CD8-positive, alpha-beta memory T cell (primary cell): ENCODE measurements at places on chromosomes 5 and 9.

GRCh38 chr9:69207503-69207902, 33.4 kb downstream of the TJP2 start:
- no peak for DNase-seq

GRCh38 chr5:14671414-14671813, 6.9 kb downstream of the OTULIN start:
- DNase-seq = no peak

DNA sequence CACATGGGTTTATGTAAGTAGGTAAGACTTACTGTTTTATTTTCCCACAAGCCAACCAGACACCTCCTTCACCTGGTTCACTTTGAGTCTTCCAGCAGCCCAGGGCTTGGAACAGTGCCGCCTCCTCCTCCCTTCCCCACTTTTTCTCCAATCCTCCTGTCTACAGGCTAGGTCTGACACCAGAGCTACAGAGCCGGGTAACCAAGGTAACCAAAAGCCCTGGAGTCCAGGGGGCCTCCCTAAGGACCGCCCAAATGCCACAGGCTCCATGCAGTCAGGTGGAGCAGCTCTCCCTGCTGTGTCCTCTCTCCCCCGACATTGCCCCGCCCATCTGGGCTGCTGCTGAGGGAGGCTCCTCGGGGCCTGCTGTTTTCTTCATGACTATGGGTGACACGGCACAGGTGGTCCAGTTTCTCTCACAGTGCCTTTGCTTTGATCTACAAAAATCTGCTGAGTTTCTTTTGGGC, 138.0 kb upstream of the EFNA5 start:
- DNase-seq = no peak

DNA sequence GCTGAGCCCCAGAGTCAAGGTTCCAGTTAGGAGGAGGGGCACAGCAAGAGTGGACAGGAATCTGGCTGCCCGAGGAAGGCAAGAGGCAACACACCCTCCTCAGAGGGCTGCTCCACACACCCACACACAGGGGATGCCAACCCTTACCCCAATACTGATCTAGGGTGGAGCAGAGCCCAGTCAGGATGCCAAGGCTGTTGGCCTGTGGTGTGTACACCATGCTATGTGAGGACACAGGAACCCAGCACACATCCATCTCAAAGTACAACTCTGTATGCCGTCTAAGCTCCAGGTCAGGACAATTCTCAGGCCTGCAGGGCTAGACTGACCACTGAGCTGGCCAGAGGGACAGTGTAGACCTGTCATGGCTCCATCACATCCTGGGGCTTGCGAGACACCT, 2.6 kb downstream of the SEPTIN8 start:
- no peak for DNase-seq

- no peak for DNase-seq
These were observed 2396.8 kb upstream of the C9orf72 start for GRCh38 chr9:29969856-29970647.

GRCh38 chr9:122370869-122371755, at the start of gene PTGS1:
Gene PTGS1 (plus strand): TSS chr9:122371024. CDS start chr9:122371085, 61 bp downstream.
- DNase-seq = no peak

GRCh38 chr5:106862450-106863193, 808.1 kb downstream of the EFNA5 start:
- no peak for DNase-seq

DNA sequence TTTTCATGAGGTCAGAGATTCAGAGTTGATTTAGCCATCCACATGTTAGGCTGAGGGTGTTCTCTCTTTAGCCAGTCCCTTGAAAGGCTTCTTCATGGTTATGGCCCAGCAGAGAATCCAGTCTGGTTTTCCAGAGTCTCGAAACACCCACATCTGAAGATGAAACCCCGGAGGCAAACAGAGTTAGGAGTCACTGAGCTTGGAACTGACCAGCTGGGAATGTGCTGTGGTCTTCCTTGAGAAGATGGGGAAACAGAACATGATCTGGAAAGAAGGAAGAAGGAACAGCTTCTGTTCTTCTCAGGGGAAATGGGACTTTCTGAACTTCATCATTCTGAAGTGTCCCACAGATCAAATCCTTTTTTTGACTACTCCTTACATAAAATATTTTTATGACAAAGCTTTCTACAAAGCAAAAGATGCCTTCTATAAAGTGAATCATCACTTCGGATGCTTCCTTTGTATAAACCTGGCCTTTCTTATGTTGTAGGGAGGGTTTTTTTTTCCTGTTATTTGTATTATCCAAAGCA, 45.4 kb downstream of the ZNF618 start:
- no peak for DNase-seq

- no peak for DNase-seq
These were observed 5.8 kb downstream of the ITK start for GRCh38 chr5:157186309-157187045.

GRCh38 chr5:109413458-109413857, 3.7 kb upstream of the PJA2 start:
- no peak for DNase-seq

GRCh38 chr5:1983919-1984695, 101.4 kb upstream of the IRX4 start:
- DNase-seq = no peak

DNA sequence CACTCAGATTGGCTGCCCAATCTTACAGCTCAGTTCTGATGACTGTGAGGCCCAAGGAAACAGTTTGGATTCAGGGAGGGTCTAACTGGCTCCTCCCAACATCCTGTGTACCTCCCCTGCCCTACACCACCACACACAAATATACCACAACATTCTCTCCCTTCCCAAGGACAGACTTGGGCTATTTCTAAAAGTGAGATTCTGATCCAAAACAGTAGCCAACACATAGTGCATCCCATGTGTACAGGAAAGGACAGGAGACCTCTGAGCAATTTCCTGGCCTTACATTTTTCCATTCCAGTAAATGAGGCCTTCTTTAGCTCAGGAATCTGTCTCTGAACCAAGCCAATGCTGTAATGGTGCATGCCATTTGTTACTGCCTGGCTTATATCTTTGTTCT, 20.8 kb downstream of the ZNF366 start:
- no peak for DNase-seq

DNA sequence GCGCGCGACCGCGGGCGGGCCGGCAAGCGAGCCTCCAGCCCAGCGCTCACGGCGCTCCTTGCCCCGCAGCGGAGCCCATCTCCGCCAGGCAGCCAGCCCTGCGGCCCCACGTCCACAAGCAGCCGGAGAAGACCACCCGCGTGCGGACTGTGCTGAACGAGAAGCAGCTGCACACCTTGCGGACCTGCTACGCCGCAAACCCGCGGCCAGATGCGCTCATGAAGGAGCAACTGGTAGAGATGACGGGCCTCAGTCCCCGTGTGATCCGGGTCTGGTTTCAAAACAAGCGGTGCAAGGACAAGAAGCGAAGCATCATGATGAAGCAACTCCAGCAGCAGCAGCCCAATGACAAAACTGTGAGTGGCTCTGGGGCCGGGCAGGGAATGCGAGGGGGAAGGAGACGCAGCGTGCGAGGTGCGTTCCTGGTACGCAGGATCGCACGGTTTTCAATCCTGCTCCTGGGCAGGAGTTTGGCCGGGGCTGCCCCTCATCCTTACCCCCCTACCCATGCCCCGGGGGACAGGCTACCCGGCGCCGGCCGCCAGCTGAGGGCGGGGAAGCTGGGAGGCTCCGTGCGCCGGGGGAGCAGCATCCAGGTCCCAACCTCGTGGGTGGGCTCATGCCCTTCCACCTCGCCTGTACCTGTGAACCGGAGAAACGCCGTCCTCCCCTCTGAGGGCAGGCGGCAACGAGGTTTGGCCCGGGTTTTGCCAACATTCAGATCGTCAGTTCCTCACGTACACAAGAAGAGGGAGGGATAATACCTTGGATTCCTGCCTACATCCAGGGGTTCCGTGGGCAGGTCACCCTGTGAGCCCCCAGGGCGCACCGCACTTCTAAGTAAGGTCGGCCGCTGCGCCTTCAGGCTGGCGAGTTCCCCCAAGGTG, 6.6 kb downstream of the ISL1 start:
- no peak for DNase-seq

GRCh38 chr5:179914032-179914755, 6.5 kb upstream of the TBC1D9B start:
- DNase-seq = no peak

DNA sequence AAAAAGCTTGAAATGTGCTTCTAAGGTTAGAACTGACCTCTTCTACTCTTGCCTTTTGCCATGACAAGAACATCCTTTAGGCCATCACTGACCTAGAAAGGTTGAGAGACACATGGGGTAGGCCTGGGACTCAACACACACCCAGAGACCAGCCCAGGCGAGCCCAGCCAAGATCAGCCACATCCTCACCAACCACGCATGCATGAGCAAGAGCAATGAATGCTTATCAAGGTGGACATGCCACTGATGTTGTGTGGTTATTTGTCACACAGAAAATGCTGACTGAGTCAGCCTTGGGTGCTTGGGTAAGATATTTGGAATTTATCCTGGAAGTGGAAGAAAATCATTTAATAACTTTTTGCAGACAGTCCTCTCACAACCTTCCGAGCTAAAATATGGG, 39.4 kb downstream of the SMIM23 start:
- no peak for DNase-seq

- DNase-seq = no peak
These were observed 30.6 kb downstream of the HTR4 start for GRCh38 chr5:148623741-148624140.

GRCh38 chr9:115198001-115198400, 80.0 kb upstream of the TNC start:
- DNase-seq = no peak

GRCh38 chr5:154386952-154387629, 58.7 kb upstream of the SAP30L start:
- no peak for DNase-seq

- DNase-seq = no peak
These were observed 5.0 kb downstream of the DAB2 start for GRCh38 chr5:39419796-39420195.

GRCh38 chr9:101764472-101764871, 26.0 kb upstream of the GRIN3A start:
- no peak for DNase-seq

DNA sequence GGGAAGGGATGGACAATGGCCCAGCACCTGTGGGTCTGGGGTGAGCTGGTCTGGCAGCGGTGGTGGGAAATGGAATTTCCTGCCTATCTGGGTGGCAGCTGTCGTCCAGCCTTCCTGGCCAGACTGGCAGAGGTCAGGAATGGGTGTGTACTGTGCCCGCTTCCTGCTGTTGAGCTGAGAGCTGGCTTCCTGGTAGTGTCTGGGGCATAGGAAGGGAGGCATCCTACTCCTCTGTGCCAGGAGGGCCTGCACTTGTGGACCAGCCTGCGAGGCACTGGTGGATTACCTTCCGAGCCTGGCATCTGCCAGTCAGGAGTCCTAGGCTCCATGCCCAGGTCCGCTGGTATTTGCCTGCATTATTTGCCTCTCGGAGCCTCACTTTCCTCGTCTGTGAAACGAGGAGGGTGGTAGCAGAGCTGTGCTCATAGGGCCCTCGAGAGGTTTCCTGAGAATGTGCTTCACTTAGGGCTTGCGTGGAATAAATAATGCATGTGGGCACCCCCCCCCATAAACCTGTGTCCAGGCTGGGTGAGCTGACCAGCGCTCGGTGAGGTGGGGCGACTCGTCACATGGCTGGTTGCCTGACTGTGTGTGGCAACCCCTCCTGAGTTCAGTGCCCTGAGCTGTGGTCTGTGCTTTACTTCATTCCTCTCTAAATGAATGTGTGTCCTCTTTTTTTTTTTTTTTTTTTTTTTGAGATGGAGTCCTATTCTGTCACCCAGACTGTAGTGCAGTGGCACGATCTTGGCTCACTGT, 47.7 kb downstream of the HMCN2 start:
- DNase-seq = no peak

DNA sequence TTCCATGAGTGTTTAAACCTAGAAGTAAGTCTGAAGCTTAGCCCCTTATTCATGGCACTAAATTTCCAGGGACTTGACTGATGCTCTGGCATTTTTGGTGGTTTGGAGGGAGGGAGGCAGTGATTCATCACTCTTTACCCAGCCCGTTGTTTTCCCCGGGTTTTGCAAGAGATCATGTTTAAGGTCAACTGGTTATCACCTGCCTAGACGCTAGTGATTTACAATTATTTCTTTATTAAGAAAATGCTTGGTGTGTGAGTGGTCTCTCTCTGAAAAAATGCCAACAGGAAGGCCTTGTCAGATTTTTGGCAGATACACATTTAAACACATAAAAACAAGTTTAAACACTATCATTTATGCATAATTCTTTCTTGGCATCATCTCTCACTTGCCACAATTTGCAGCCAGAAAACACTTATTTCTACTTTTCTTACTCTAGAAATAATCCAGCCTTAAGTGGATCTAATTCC, 737.9 kb upstream of the ZNF608 start:
- no peak for DNase-seq

DNA sequence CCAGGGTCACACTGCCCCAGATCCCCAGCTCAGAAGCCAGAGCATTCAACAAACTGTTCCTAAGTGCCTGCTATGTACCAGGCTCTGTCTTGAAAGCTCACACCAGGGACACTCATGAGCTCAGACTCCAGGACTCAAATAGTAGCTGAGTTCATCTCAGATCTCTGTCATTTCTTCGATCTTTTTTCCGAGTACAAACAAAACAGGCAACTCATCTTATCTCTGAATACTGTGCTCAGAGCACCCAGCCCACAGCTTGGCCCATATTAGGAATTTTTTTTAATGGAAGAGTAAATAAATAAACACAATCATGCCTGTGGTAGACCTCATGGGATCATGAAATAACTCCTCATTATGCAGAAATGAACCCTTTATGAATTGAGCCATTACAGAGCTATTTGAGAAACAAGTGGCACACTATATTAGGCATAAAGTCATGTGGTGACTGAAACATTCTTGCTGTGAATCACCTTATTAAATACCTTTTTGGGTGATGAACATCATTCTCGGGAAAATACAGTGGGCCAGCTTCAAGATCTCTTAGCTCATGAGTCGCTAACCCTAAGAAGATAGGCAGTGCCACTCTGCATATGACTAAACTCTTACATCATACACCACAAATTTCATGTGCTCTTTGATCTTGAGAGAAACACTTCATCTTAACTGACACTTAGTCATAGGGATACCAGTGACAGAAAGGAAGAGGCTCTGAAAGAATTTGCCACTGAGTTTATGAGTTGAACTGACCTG, 9.9 kb downstream of the SH3RF2 start:
- no peak for DNase-seq

GRCh38 chr9:135210676-135211523, 123.4 kb downstream of the OLFM1 start:
- no peak for DNase-seq

DNA sequence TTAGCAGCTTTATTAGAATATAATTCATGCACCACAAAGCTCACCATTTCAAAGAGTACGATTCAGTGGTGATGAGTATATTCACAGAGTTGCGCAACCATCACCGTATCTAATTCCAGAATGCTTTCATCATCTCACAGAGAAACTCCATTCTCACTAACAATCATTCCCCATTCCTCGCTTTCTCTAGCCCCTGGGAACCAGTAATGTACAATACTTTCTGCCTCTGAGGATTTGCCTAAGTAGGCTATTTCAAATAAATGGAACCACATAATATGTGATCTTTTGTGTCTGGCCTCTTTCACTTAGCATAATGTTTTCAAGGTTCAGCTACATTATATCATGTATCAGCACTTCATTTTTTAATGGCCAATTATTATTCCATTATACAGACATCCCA, 145.1 kb upstream of the ADAMTS16 start:
- DNase-seq = no peak

GRCh38 chr9:121685146-121685794, 33.8 kb downstream of the DAB2IP start:
- no peak for DNase-seq
